CD4-positive, alpha-beta T cell treated with Interleukin-15 for 1 hour (primary cell): ENCODE measurements at places on chromosomes 5 and 9.

DNA sequence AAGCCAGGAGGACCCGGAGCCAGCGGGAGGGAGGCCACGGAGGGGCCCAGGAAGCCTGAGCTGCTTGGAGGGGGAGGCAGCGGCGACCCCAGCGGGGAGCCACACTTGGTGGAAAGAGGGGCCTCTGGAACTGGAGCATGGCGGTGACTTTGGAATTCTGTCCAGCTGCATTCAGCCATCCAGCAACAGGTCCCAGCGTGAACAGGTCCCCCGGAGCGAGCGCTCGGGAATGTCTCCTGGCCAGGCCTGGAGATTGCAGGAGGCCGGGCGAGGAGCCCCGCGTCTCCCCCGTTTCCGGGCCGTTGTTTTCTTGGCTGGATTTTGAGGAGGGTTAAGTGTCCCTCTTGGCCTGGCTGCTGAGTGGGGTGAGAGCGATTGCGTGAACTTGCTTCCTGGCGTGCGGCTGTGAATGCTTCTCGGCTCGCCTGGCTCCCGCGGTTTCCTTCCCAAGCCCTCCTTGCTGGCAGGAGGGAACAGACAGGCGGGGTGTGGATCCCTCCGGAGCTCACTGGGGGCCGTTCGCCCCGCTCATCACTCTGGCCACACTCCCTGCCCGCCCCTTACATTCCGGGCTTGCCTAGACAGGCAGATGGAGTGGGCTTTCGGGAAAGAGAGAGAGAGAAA is 125.3 kb upstream of the IRX4 start:
- DNase-seq: no peak

DNA sequence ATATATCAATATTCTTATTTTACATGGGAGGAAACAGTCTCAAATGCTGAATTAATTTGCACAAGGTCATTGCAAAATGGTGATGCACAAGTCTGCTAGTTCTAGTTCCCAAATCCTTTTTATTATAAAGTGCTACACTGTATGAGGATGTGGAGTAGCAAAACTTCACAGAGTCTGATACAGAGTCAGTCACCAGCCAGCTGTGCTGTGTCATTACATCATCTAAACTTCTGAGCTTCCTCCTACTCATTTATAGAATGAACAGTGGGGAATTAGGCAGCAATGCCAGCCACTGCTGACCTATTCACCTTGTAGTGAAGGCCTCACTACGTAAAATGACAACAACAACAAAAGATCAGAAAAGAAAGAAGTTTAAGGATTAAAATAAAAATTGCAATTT is 357.8 kb downstream of the TMEM167A start:
- DNase-seq: no peak

DNA sequence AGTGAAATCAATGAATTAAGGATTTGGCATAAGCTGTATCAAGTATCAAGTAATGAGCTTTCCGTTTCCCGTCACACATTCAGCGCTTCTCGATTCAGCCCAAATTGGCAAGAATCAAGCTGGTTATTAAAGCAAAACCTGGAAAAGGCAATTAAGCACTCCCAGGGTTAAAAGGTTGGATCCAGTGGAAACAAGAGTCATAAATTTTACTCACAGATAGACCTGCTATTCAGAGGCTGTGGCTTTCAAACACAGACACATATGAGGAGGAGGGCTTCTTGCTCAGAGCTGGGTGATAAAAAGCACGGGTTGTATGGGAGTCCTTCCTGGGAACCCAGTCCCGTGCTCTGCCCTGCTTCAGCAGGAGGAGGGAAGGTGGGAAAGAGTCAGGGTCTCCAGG is 112.3 kb upstream of the CXCL14 start:
- no peak for DNase-seq

DNA sequence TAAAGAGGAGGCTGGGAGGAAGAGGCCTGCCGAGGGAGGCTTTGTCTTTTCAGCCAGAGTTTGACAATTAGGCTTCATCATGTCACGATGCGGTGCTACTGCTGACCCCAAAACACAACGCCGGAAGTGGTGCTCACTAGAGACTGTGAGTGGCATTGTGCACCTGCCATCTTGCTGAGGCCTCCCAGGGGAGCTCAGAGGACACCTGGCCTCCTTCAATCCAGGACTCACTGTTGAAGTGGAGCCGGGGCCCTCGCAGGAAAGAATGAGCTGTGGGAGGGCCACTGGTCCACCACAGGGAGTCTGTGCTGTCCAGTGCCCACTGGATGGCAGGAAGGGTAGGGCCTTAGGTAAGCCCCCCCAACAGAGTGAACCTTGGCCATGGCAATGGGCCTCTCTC is 12.7 kb upstream of the SLC25A48 start:
- DNase-seq: no peak

GRCh38 chr5:39977066-39977655 is 552.4 kb upstream of the DAB2 start:
- DNase-seq: no peak

- DNase-seq: no peak
Observed at GRCh38 chr9:107239474-107239873, 43.6 kb upstream of the RAD23B start.

GRCh38 chr5:132591145-132591544 is 34.4 kb downstream of the RAD50 start:
- DNase-seq: no peak

DNA sequence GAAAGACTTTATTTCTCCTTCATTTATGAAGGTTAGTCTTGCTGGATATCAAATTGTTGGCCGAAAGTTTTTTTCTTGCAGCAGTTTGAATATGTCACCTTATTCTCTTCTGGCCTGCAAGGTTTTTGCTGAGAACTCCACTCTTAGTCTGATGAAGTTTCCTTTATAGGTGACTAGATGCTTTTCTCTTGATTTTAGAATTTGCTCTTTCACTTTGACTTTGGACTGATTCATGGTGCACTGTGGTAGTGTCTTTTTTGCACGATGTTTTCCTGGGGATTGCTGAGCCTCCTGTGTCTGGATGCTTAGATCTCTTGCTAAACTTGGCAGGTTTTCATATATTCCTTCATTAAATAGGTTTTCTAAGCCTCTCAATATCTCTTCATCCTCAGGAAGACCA is 12.4 kb downstream of the AHRR start:
- no peak for DNase-seq

GRCh38 chr5:74035521-74035937 is 409.5 kb downstream of the ARHGEF28 start:
- DNase-seq: no peak

GRCh38 chr5:79973511-79973910 is 17.6 kb downstream of the MTX3 start:
- DNase-seq: no peak

- DNase-seq: no peak
Observed at GRCh38 chr5:75568202-75568601, 43.1 kb upstream of the ANKDD1B start.

DNA sequence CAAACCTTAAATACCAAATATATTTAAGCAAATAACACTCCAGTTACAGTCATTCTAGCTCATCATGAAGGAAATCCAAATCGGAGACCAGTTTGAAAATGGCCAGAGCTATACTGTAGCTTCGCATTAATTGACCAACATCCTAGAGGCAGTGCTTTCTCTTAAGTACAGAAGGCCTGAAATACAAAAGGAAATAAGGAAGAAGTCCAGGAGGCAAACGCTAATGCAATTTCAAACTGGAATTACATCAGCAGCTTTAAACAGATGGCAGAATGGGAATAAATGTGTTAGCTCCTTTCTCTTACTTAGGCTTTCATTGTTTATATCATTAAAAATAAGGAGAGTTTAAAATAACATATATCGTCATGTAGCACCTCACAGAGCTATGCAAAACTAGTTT is 197.0 kb downstream of the SEC61B start:
- DNase-seq: no peak

DNA sequence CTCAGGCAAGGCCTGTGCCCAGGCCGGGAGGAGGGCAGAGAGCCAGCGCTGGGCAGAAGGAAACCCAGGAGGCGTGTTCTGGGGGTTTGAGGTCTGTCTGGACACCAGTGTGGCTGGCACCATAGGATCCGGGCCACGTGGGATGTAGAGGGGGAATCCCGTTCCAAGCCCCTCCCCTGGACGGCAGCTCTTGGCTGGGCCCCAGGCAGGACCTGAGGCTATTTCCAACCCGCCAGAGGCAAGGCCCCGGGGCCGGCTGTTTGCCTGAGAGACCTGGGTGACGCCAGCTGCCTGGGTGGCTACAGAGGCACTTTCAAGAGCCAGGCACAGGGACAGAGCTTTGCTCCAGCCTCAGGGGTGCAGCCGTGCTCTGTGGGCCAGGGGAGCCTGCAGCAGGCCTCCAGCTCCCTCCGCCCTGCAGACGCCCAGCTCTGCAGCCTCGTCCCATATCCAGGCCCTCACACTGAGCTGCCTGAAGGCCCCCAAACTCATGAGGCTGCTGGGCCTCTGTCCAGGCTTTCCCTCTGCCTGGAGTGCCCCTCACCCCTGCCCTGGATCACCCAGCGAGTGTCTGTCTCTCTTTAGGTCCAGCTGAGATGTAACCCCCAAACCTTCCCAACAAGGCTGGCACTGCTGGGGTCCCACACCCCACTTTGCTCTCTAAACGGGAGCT is 56.6 kb upstream of the EGFL7 start:
- DNase-seq: no peak

DNA sequence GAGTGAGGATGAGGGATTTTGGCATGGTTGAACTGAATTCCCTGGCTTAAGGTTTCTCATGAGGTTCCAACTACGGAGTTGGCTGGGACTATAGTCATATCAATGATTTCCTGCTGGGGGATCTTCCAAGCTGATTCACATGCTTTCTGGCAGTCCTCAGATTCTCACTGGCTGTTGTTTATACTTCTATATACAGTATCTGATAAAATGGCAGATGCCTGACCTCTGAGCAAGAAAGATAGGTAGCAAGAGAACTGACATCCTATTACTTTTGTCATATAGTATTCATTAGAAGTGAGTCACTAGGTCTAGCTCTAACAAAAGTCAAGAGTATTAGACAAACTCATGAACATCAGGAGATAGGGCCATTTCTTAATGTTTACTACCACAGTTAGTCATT is 440.9 kb upstream of the EDIL3 start:
- no peak for DNase-seq

- DNase-seq: no peak
Observed at GRCh38 chr5:154243736-154244135, 53.2 kb downstream of the GALNT10 start.

- no peak for DNase-seq
Observed at GRCh38 chr5:81303563-81303962, 2.2 kb downstream of the ZCCHC9 start.

GRCh38 chr5:129903466-129904101 is 681 bp upstream of the CHSY3 start:
- DNase-seq: no peak
